ENCODE measurements at places on chromosomes 13 and 19.

DNA sequence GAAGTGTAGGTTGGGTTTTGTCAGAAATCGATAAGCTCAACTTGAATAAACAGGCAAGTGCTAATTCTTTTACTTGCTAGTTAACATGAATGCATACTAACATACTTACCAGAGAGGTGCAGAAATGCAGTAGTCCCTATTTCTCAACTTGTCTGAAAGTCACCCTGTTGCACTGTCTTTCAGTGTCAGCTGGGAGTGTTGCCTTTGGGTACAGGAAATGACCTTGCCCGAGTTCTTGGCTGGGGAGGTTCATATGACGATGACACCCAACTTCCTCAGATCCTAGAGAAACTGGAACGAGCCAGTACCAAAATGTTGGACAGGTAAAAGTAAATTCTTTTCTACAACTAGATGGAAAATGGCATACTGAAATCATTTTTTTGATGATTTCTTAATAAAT is 103.5 kb upstream of the AKAP11 start:
- DNase-seq: no peak

DNA sequence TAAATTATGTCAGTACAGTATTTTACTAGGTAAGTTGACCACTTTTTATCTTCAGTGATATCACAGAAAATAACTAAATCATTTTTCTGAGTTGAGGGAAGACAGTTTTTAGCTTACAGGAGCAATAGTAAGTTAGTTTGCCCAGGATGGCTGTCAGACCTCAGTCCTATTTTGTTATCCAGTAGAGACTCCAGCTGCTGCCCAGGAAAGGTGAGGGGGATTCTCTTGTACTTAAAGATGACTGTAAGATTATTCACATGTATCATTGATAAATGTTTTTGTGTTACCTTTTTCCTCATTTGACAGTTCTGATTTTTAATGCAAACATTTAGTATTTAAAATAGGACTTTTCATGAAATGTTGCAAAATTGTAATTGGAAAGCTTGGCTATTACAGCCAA is 14.5 kb upstream of the GPR183 start:
- DNase-seq: no peak

DNA sequence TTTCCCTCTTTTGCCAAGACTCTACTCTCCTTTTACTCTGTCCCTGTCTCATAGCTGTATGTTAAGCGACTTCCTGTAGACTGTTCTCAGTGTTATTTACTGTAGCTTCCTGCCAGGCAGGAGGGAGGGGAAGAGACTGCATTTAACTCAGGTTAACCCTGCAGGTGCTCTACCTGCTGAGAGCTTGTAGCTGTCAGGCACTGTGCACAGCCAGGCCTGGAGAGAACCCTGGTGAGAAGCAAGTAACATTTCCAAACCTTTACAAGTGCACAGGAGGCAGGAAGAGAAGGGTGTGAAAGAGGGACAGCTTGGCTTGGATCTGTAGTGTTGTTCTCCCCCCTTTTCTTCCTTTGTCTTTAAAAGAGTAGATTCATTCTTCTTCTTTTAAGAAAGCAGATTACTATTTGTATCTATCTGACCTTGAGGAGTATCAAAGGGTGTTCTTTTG is 167.1 kb downstream of the LMO7 start:
- DNase-seq: no peak

DNA sequence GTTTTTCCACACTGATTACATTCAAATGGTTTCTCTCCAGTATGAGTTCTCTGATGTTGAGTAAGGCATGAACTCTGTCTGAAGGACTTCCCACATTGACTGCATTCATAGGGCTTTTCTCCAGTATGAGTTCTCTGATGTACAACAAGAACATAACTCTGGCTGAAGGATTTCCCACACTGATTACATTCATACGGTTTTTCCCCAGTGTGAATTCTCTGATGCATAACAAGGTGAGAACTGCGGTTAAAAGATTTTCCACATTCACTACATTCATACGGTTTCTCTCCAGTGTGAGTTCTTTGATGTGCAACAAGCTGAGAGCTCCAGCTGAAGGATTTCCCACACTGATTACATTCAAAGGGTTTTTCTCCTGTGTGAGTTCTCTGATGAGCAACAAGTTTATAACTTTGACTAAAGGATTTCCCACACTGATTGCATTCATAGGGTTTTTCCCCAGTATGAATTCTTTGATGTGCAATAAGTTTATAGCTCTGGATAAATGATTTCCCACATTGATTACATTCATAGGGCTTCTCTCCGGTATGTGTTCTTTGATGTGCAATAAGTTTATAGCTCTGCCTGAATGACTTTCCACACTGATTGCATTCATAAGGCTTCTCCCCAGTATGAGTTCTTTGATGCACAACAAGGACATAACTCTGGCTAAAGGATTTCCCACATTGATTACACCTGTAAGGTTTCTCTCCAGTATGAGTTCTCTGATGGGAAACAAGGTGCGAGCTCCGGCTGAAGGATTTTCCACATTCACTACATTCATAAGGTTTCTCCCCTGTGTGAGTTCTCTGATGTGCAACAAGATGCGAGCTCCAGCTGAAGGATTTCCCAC is 23.5 kb downstream of the ZNF180 start:
- peak; percentile 6 for DNase-seq

DNA sequence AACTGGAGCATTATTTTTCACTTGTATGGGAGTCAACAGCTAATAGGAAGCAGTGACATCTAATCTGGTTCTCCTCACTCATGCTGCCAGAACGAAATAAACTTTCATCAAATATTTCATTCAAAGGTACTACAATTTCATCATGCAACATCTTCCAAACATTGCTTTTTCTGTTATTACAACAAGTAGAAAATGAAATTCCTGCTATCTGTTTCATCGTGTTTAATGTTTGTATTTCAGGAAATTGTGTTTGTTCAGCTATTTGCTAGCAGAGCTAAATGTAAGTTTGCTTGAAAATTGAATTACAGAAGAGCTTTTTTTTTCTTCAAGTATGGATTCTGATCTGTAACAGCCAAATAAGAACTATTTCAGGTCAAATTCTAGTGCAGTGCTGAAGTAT is 90.1 kb downstream of the SLITRK6 start:
- no peak for DNase-seq

DNA sequence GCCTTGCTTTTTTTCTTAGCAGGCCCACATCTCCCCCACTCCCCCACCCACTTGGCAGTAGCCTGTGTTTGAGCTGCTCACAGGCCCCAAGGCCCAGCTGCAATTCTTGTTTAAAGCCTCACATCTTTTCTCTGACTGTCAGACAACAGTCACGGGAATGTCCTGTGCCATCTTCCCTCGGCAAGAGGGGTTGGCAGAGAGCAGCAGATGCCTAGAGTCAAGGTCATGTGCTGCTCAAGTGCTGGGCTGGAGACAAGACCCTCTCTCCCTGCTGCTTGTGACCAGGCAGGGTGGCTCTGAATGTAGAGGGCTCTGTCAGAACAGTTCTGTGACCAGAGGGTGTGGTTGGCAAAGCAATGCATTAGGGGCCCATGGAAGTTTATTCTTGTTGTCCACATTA is 47.4 kb downstream of the BBC3 start:
- no peak for DNase-seq

DNA sequence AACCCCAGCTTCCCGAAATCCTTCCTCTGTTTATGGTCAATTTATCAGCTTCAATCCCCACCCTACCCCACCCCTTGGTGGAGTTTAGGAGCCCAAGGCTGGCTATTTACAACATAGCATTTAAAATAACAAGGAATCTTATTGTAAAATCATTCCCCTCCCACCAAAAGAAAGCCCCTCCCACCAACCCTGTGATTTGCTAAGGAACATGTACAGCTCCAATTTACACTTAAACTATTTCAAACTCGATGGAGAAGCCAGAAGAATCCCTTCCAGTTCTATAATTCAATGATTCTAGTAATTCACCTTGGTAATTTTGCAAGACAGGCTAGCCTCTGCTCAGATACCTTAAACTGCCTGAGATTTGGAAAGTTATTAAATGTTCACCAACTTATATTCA is 3.0 kb downstream of the LATS2 start:
- DNase-seq: peak; percentile 35

GRCh38 chr13:72368031-72368430 is 359.4 kb downstream of the MZT1 start:
- DNase-seq: no peak

DNA sequence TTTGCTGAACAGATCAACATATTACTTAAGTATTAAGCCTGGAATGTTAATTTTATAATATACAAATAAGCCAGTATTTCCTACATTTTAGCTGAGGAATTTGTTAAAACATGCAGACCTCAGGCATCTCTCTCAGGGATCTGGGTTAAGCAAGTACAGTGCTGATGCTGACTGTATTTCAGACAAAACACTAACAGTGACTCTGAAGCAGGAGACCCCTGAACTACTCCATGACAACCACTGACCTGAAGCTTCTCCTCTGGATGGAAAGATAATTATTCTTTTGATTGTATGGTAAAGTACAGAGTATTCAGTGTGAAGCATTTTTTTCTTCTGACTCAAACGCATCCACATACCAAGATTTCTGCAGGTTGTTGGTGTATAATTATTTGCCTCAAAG is 680.8 kb downstream of the LIG4 start:
- peak; percentile 4 for DNase-seq

DNA sequence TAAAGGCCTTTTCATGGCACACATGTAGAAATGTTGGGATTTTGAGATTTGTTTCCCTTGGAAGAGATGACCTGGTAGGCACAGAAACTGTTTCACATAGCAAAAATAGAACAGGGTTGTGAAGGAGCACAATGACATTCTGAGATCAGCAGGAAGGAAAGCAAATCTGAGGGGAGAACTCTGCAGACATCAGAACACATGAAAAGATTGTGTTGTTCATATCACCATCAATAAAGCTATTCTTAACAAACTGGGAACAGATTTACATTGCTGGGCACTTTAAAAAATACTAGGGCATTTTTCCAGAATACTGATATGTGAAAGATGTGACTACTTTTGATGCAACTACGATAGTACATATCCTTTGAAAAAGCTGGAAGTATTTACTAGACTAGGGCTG is 481.7 kb downstream of the MYO16 start:
- DNase-seq: no peak

DNA sequence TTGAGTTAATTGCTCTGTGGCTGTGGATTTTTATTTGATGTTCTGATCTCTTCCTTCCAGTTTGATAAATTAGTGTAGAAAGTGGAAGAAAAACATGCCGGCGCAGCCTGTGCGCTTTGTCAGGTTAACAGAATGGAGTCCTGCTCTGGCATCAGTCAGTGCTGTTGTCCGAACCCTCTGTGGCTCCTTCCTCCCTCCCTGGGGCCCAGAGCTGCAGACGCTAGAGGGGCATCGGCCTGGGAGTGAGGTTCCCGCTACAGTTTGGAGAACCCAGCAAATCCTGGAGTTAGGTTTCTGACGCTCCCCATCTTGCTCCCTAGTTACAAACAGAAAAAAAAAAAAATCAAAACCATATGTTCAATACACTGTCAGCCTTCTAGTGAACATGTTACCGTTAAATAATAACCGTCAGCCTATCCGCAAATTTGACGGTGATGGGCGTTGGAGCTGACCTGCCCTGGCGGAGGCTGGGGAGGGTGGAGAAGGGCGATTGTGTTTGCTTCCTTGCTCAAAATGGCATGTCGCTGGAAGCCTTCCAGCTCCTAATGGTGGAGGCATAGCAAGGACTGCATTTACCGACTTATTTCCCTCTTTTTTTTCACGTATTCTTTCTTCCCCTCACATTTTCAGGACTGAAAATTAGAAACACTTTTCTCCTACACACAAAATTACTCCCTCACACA is 13.6 kb downstream of the MBNL2 start:
- no peak for DNase-seq

GRCh38 chr19:36423925-36424324 is 5.5 kb upstream of the ZFP82 start:
- no peak for DNase-seq

DNA sequence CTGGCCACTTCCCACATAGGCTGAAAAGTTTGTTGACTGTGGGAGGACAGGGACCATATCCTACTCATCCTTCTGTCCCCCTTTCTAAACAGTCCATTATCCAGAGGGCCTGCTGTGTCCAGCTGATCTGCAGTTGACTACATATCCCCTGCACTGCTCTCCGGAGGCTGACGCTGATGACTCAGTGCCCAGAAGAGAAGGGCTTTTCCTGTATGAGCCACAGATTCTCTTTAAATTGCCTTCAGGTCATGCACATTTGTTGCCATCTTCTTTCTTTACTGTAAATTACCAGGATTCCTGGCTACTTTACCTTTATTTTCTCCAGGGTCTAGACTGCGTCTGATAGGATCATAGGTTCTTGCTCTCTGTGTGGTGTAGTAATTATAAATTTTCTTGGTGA is 125.2 kb downstream of the LACC1 start:
- DNase-seq: peak; percentile 28

DNA sequence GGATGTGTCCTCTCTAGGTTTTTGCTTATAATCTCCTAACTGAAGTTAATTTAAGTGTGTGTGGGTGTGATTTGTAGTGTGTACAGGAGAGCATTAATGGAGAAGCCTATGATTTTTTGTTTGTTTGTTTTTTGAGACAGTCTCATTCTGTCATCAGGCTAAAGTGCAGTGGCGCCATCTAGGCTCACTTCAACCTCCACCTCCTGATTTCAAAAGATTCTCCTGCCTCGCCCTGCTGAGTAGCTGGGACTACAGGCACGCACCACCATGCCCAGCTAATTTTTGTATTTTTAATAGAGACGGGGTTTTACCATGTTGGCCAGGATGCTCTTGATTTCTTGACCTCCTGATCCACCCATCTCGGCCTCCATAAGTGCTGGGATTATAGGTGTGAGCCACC is 20.6 kb downstream of the ZNF701 start:
- no peak for DNase-seq

DNA sequence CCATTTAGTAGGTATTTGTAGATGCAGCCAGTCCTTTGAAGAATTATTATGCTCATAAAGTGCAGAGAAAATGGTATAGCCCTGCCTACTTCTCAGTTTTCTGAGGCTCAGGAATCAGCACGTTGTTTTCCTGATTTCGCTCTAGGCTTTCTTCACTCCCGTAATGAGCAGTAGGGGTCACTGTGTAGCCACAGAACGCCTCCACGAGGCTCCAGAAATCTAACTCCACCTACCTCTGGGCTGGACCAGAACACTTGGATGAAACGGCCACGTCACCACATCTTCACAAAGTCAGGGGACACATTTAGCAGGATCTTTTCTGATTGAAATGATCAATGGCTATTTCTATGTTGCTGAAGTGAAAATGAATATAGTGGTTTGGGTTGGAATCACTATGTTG is 49.8 kb upstream of the GTF3A start:
- DNase-seq: peak; percentile 80

DNA sequence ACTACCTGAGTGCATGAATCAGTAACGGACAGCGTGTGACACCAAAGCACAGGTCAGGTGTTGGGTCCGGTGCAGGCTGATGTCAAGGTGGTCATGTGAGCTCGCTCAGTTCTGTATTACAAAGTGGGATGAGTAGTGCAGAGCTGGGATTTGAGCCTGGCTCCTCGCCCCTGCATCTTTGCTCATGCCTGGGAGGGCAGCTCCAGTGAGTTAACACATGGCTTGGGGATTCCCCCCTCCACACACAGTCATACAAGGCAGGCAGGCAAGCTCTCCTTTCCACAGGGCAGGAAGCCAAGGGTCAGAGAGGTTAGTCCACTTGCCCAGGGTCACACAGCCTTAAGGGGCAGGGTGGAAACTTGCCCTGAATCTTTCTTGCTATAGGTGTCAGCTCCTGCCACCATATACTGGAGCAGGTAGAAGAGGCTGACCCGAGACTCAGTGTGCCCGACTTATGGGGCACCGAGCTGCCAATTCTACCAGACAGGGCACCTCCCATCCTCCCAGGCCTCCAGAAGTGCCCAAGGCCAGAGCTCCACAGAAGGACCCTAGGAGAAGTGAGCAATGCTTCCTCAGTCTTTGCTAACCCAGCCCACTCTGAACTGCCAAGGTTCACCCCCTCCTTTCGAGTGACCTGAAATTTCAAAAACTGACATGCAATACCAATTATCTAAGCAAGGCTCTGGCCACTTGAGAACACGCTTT is 35.4 kb downstream of the ZNF787 start:
- peak; percentile 13 for DNase-seq

GRCh38 chr19:5971714-5972354 is 6.1 kb downstream of the RANBP3 start:
- DNase-seq: peak; percentile 31

All from AG10803 (cell line).